CD4-positive, CD25-positive, alpha-beta regulatory T cell (primary cell): ENCODE measurements at places on chromosomes 13 and 19.

GRCh38 chr19:39301021-39301420, 4.8 kb downstream of the IFNL1 start:
- peaks cover 6% of the 10 kb centered on the region for H3K4me1 ChIP-seq
- H3K27ac ChIP-seq: no peak overlapping the region
- no peaks in the 10 kb centered on the region for H3K36me3 ChIP-seq
- no peak for DNase-seq
- no peaks in the 10 kb centered on the region for H3K27me3 ChIP-seq
- H3K4me3 ChIP-seq: no peak overlapping the region

- H3K27ac ChIP-seq: no peak overlapping the region
- peaks cover 33% of the 10 kb centered on the region for H3K36me3 ChIP-seq
- peaks cover 3% of the 10 kb centered on the region for H3K4me1 ChIP-seq
- H3K4me3 ChIP-seq: no peak overlapping the region
These were observed 6.2 kb downstream of the ZNF555 start for GRCh38 chr19:2847507-2847906.

DNA sequence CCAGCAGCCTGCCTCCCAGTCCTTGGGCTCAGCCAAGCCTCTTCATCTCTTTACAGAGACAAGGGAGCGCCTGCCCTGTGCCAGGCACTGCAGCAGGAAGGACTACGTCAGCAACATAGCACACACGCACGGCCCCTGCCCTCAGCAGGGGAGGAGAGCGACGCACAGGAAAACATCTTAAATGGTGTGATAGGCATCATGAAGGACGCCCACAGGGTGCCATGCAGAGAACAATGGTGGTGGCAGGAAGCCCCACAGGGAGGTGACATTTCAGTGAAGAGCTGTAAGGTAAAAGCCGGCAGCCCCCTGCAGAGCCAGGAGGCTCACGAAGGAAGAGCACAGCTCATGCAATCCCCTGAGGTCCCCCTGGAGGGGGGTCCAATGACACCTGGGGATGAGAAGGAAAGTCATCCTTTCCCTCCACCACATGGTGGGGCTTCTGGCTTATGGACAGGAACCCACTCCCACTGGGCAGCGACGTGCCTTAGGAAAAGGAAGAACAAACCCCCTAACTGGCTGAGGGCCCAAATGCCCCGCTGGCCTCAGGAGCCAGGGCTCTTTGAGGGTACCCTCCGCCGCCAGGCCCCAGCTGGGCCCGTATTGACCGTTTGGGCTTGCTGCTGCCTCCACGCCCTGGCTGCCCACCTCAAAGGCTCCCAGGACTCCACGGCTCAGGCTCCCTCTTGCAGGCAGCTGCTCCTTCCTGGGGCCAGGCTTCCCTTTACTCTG, 37.3 kb upstream of the C13orf42 start:
- no peaks in the 10 kb centered on the region for H3K27me3 ChIP-seq
- H3K36me3 ChIP-seq: no peaks in the 10 kb centered on the region

- H3K27me3 ChIP-seq: peaks cover 3% of the 10 kb centered on the region
- H3K27ac ChIP-seq: no peak overlapping the region
- H3K36me3 ChIP-seq: no peaks in the 10 kb centered on the region
- H3K4me3 ChIP-seq: no peak overlapping the region
- no peaks in the 10 kb centered on the region for H3K4me1 ChIP-seq
- DNase-seq: no peak
These were observed 21.5 kb downstream of the CYP4F22 start for GRCh38 chr19:15529774-15530372.

GRCh38 chr19:31351056-31351854, 2.0 kb upstream of the TSHZ3 start:
- peaks cover 56% of the 10 kb centered on the region for H3K4me1 ChIP-seq
- H3K27ac ChIP-seq: no peak overlapping the region

DNA sequence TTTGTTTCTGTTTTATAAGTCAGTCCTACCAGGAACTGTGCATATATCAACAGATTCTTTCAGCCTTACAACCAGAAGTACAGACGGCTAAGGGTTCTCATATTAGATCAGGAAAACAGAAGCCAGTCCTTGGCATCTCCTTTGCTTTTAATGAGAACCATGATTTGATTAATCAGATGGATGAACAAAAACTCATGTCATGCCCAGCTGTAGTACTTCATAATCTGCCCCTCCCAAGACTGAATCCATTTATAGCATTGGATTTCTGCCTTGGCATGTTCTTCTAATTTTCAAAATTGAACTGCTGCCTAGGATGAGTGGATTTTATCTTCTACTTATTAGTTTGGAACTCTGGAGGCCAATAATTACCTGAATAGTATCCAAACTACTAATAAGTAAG, 617.2 kb downstream of the SLITRK5 start:
- no peaks in the 10 kb centered on the region for H3K36me3 ChIP-seq
- no peak for DNase-seq
- H3K27ac ChIP-seq: no peak overlapping the region
- no peaks in the 10 kb centered on the region for H3K4me1 ChIP-seq
- no peak overlapping the region for H3K4me3 ChIP-seq

DNA sequence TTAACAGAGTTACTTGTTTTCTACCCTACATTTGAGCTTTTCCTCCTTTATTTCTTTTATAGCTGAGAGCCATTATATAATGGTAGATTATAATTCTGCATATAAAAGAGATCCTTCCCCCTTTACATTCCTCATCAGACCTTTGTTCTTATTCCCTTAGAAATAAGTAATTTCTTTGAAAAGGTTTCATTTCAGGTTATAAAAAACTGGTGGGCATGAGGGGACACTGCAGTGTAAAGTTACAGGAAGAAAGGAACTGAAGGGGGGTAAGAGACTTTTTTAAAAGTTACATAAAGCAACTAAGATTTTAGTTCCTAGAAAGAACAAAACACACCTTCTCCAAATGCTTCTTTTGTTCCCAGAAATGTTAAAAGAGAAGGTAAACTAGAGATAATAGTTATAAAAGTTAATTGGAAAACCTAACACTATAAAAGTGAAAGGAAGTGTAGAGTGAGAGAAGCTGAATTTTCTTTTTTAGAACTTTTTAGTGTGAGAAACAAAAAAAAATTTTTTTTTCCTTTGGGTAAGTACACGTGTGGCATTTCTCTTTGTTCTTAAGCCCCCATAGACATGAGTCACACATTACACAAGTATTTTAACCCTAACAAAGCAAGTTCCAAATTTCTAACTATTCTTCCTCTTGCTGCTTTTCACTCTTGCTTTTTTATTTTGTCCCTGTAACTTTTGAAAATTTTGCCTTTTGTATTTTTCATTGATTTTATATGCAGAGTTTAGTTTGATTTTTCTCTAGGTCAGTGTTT, 106.4 kb upstream of the MLNR start:
- H3K27me3 ChIP-seq: no peaks in the 10 kb centered on the region
- peak overlapping the region; percentile 34 for H3K4me3 ChIP-seq
- no peak for DNase-seq
- no peak overlapping the region for H3K27ac ChIP-seq
- peaks cover 29% of the 10 kb centered on the region for H3K36me3 ChIP-seq
- H3K4me1 ChIP-seq: peaks cover 24% of the 10 kb centered on the region

- no peak for DNase-seq
- no peaks in the 10 kb centered on the region for H3K27me3 ChIP-seq
- H3K27ac ChIP-seq: no peak overlapping the region
- H3K4me1 ChIP-seq: no peaks in the 10 kb centered on the region
- no peaks in the 10 kb centered on the region for H3K36me3 ChIP-seq
- H3K4me3 ChIP-seq: no peak overlapping the region
These were observed 55.1 kb downstream of the RAB20 start for GRCh38 chr13:110506396-110506795.

DNA sequence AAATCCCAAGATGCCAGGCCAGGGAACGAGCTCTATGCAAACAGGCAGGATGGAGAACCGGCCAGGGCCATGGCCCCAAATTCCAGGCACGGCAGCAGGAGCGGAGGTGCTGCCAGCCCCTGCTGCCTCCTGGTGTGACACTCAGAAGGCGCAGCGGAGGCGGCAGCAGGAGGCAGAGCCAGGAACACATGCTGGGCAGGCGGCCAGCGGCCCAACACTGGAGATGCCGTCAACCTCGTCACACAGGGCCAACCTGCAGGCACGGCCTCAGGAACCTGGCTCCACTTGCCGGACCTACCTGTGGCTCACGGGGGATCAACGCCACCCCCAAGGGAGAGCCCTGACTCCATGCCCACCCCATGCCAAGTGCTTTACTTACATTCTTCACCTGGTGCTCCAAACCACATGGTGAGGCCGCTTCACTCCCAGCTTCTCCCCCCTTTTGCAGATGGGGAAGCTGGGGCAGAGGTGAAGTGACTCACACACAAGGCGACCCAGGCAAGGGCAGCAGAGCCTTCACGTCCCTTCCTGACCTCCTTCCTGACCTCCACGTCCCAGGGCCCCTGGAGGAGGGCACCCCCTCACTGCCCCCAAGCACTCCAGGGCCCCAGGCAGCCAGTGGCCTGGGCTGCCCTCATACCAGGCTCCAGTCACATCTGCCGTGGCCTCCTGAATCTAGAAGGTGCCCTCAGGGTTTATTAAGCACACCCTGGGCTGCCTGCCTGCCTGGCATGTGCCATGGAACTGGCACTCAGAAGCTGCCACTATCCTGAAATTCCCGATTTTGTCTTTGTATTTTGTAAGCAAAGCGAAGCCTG, 43.5 kb downstream of the GGACT start:
- no peak overlapping the region for H3K4me3 ChIP-seq
- DNase-seq: no peak
- no peaks in the 10 kb centered on the region for H3K27me3 ChIP-seq
- H3K27ac ChIP-seq: no peak overlapping the region
- H3K36me3 ChIP-seq: no peaks in the 10 kb centered on the region
- H3K4me1 ChIP-seq: no peaks in the 10 kb centered on the region

DNA sequence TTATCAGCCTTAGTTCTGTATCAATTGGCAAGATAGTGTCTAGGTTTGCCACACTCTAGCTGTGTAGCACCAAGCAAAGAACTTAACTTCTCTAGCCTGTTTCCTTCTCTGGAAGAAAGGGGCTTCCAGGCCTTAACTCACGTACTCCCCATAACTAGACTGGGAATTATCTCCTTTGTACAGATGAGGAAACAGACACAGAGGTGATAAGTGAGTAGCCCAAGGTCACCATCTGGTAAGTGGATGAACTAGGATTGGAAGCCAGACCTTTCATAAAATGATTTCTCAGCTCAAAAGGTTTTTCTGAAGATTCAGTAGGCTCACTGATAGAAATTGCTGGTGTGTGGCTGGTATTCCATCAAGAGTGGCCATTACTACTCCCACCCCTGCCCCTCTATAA, 3.1 kb downstream of the ZNF428 start:
- no peak for DNase-seq
- no peak overlapping the region for H3K27ac ChIP-seq
- no peak overlapping the region for H3K4me3 ChIP-seq
- peaks cover 18% of the 10 kb centered on the region for H3K4me1 ChIP-seq
- H3K36me3 ChIP-seq: peaks cover 23% of the 10 kb centered on the region

DNA sequence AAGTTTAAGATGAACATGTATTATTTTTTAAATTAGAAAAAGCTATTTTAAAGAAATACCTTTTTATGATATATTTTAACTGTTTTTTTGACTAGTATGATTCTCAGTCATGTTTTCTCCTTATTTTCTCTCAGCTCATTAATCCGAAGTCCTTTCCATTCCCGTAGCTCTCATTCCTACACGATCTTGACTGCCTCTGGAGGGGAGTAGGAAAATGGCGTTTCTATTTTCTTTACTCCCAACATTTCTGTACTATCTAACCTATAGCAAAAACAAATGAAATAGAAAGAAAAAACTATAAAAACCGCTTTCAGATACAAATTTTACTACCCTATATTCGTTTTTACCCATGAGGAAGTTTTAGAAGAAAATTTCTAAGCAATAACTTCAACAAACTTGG, 343.8 kb downstream of the RBM26 start:
- no peak for DNase-seq
- no peaks in the 10 kb centered on the region for H3K36me3 ChIP-seq
- H3K27ac ChIP-seq: no peak overlapping the region
- H3K27me3 ChIP-seq: no peaks in the 10 kb centered on the region

GRCh38 chr13:26518451-26518959, 39.0 kb upstream of the WASF3 start:
- H3K4me3 ChIP-seq: no peak overlapping the region
- no peak overlapping the region for H3K27ac ChIP-seq
- H3K4me1 ChIP-seq: no peaks in the 10 kb centered on the region

DNA sequence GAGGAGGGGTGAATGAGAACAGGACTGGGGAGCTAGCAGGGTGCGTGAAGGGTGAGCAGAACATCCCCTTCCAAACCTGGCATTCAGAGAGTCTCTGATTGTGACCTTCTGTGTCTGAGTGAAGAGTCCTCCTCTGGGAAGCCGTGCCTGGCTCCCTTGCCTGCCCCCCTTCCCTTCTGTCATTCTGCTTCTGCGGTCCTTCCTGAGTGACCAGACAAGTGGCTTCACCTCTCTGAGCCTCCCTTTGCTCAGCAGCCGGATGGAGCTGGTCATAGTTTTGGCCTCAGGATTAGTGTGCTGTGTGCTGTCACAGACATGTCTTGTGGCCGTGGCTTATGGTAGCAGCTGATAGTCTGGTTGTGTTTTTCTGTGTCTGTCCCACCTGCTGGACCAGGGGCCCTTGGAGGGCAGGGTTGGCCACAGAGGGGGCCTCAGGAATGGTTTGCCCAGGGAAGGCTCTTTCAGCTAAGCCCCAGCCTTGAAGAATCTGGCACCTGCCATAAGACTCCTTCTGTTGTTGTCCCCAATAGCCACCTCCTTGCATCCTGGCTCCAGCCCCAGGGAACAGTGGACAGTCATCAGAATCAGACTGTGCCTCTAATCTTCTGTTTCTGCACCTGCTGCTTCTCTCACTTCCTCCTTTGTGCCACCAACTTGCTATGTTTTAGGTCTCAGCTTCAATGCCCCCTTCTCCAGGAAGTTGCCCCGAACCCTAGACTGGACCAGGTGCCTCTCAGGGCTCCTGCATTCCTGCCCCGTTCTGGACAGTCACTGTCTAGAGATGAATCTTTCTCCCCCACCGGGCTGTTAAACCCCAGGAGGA, 5.9 kb downstream of the CLPTM1 start:
- no peak overlapping the region for H3K4me3 ChIP-seq
- peaks cover 19% of the 10 kb centered on the region for H3K4me1 ChIP-seq
- no peaks in the 10 kb centered on the region for H3K27me3 ChIP-seq
- no peak for DNase-seq
- peaks cover 38% of the 10 kb centered on the region for H3K36me3 ChIP-seq

- H3K4me3 ChIP-seq: no peak overlapping the region
- DNase-seq: no peak
- H3K27me3 ChIP-seq: no peaks in the 10 kb centered on the region
- no peaks in the 10 kb centered on the region for H3K36me3 ChIP-seq
- no peaks in the 10 kb centered on the region for H3K4me1 ChIP-seq
- H3K27ac ChIP-seq: no peak overlapping the region
These were observed 258.3 kb downstream of the ZNF536 start for GRCh38 chr19:30630289-30631032.

DNA sequence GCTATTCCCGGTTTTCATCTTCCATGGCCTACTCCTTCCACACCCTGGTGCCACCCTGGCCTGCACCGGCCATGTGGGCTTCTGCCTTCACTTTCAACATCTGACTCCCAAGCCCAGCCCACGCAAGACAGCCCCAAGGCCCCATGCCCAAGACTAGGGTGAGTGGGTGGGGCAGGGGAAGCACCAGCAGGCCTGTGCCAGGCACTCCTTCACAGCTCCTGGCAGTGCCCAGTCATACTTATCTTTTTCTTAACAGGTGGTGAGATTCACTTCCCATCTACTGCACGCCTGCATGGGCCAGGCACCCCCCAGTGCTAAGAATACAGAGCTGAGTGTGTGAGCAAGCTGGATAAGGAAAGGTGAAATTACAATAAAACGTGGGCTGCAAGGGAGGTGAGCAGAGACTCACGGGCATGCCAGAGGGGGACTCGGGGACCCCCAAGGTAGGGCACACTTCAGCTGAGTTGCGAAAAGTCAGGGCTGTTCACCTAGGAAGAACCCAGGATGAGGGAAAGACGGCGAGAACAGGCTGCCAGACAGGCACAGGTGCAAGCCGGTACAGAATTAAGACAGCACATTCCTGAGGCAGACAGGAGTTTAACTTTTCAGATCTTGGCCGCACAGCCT, 55.7 kb downstream of the COL4A1 start:
- no peaks in the 10 kb centered on the region for H3K36me3 ChIP-seq
- no peak overlapping the region for H3K27ac ChIP-seq
- no peak for DNase-seq
